GM06990 (cell line): ENCODE measurements at places on chromosomes 11 and 22.

DNA sequence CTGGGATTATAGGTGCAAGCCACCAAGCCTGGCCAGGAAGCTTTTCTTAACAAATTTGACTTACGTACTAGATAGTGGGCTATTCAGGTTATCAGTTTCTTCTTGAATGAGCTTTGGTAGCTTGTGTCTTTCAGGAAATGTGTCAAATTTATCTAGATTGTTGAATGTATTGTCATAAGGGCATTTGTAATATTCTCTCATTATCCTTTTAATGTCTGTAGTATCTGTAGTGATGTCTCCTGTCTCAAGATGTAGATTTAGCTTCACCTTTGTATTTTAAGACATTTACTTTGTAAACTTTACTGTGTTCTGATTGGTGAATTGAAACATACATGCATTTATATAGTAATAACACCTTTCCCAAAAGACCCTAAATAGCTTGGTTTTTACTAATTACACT is 20.7 kb downstream of the ARHGAP8 start:
- DNase-seq: no peak

GRCh38 chr11:75813124-75813523 is 1.9 kb upstream of the UVRAG start:
- peak; percentile 49 for DNase-seq

DNA sequence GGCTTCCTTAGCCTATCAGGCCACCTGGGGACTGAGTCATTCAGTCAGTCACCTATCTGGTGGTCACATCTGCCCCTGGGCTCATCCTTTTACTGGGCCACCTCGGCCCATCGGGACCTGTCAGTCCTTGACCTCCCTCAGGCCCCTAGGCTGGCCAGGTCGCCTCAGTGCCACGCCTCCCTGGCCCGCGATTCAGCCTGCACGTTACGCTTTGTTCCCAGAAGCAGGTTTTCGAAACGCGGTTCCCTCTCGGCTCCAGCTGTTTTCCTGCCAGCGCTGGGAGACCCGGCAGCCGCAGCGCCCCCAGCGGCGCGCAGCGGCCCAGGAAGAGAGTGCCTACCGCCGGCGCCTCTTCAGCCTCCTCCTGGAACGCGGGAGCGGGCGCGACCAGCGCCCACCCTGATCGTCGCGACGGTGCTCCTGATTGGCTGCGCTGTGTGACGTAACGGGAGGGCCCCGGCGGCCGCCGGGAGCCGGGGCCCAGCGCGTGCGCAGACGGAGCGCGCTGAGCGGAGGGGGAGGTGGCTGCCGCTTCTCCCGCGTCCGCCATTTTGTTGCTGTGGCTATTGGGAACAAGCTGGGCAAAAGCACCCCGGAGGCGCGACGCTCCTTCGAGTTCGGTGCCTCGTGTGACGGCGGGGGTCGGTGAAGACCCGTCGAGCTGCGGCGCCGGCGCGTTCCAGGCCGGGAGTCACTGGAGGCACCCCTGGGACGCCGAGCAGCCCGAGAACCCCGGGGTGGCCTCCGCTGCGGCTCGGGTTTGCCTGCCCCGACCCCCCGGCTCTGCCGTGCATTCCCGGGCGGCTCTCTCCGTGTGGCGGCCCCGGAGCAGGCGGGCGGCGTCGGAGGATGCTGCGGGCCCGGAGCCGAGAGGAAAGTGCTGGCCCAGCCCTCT is at the start of gene CRKL:
CRKL (plus strand) TSS at position 492 of the 895 bp plus-strand sequence. CDS start 528 bp downstream, outside the sequence.
- DNase-seq: peak; percentile 99

DNA sequence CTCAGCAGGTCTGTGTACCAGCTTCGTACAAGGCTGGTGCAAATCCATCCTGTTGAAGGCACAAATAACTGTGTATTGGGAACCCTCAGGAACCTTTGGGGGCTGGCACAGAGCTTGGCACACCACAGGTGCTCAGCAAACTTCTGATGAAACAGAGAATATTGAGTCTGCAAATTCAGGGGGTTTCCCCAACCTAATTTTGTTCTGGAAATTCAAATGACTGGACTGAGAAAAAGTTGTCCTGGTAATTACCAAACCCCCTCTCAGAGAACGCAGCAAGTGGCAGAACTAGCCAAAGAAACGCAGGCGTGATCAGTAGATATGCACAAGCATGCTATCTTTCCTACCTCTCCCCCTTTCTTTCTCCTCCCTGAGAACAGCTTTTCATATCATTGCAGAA is 47.6 kb downstream of the LIF start:
- no peak for DNase-seq

DNA sequence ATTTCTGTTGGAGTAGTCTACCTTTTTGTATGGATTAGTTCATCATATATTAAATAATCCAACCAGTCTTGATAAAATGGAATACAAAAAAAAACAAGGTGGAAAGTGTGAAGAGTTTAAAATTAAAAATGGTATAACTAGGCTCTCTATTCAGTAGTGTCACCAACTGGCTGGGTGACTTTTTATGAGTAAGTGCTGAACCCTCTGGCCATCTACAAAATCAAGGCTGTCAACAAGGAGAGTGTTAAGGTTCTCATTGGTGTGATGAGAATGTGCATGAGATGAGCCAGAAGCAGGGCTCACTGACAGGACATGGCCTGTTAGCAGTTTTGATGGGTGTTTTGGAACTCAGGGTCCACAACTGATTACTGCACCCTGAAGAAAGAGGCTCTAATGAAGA is 343.2 kb downstream of the AASDHPPT start:
- no peak for DNase-seq

DNA sequence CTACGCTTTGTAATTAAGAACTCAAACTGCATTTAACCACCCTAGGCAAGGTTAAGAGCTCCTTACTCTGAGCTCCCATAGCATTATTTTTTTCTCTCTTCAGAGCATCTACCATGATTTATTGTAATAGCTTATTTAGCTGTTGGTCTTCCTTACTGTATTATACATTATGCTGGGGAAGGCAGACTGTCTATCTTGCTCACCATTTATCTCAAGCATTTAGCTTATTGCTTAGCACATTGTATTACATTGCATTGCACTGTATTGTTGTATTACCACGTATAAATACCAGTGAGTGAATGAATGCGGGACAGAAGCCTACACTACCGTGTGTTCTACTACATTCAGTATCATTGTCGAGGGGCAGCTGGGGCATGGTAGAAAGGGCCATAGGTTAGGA is 324.3 kb downstream of the OPCML start:
- no peak for DNase-seq

DNA sequence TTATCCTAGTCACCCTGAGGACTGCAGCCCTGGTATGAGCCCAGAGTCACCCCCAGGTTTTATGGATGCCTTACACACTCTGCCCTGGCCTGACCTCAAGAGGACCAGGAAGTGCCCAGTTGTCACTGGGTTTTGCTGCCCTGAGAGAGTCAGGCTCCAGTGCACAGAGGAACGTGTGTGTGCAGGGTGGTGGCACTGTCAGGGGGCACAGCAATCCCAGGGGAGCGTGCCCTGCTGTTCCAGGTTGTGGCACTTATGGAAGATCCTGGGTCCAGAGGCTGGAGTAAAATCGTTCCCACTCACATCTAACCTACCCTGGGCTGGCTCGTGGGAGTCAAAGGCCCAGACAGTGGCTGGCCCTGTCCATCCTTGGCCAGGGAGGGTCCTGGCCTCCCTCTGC is 7.6 kb downstream of the APOBEC3A start:
- no peak for DNase-seq

- DNase-seq: no peak
These were observed 9.5 kb downstream of the FREY1 start for GRCh38 chr11:45897556-45897955.

DNA sequence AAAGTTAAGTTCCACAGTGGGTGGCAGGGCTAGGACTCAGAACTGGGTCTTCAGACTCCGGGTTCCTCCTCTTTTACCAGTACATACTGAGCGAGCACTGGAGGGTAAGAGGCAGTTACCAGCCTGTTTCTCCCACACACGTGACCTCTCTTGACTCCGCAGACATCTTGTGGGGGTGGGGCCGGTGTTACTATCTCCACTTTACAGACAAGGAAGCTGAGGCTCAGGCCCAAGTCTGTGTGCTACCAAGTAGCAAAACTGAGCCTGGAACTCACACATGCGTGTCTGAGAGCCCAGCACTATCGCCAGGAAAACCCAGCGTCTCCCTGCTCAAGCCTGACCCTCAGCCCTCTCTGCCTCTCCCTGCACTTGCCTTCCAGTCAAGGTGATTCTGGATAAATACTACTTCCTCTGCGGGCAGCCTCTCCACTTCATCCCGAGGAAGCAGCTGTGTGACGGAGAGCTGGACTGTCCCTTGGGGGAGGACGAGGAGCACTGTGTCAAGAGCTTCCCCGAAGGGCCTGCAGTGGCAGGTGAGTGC is 16.0 kb upstream of the SMIM35 start:
- no peak for DNase-seq

GRCh38 chr11:72755713-72756285 is 3.6 kb upstream of the ARAP1 start:
- DNase-seq: no peak

GRCh38 chr11:88292171-88292843 is 45.2 kb downstream of the CTSC start:
- no peak for DNase-seq

DNA sequence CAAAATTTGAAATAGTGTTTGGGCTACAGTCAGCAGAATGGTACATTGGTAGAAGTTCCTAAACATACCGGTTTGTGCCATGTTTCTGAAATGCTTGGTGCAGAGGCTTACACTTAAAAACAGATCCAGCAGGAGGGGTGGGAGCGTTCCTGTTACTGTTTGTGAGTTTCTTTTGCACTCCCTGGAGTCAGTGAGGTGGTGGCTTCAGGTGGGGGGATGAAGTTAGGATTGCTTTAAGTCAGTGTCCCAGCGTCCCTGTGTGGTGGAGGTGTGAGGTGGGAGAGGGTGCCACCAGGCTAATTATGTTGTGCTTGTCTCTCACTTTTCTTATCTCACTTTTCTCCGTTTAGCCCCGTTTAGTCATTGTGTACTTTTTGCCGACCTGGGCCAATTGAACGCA is 9.7 kb downstream of the TNRC6B start:
- DNase-seq: no peak

DNA sequence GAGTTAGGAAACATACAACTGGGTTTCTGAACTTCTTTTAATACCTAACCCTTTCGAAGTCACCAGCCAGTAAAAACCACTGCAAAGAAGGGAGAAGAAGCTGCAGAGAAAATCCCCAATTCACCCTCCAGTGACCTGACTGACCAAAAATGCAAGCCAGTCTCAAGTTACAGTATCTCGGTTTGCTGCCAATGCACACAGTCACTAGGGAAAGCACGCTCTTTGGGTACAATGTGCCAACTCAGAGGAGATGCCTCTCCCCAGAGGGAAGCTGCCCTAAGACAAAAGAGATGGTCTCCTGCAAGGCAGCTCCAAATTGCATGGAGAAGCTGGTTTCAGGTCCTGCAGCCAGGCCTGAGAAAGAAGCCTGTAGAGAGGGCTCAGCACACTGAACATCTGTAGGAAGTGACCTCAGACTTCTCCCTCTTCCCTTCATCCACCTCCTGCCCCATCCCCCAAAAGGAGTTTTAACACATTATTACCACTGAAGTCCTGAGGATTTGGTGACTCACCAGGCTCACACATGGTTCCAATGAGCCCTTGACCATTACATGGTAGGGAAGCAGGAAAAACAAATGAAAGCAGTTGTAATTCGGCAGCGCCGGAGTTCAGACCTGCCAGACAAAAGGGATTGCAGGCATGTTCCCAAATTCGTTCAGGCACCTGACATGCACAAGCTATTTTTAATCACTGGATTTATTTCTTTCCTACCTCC is 90.1 kb downstream of the ETS1 start:
- peak; percentile 58 for DNase-seq

DNA sequence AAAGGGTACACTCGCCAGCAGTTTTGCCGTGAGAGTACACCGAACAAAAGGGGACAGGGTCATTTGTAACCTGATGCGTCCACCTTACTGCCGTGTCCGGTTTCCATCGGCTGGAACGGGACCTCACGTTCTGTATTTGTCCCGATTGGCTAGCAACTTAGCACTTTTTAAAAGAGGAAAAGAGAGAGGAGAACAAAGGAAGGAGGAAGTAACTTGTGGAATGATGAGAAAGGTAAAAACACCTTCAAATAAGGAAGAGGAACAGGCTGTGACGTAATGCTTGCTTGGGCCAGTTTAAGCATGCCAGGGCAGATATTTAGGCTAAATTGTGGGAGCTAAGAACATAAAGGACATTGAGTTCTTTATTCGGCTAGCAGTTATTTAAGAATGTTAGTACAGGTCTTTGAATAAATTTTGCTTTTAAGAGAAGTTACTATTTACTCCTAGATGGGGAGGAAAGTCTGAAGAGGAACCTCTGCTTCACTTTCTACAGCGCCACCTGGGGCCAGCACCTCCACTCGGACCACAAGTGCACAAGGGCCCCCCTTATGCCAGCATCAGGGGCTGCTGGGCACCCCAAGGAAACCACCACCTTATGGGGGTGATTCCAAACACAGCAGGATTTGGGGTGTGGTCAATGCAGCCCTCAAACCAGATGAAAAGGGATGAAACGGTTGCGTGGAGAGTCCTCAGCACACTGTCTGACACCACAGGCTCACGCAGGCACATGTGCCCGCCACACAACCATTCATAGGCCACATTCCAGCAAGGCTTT is 5.8 kb downstream of the ARSA start:
- no peak for DNase-seq

DNA sequence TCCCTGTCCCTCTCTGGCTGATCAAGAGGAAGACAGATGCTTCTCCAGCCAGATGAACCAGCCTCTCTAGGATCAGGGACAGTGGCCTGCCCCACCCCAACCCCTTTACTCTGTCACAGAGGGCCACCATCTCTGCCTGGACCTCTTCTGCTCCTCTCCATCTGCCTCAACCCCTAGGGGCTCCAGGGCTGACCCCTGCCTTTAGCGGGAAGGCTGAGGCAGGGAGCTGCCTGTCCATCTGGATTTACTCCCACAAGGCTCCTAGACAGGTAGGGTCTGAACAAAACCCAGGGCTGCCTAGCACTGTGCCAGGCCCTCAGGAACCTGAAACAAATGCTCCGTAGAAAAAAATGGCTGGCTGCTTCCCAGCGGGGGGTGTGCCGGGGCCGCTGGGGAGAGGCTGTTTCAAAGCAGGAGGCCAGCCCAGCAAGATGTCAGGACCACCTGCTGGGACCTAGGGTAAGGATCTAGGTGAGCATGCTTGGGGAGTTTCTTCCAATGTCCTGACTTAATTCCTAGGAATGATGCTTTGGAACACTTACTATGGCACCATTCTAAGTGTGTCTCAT is 3.2 kb downstream of the CHST1 start:
- DNase-seq: no peak

DNA sequence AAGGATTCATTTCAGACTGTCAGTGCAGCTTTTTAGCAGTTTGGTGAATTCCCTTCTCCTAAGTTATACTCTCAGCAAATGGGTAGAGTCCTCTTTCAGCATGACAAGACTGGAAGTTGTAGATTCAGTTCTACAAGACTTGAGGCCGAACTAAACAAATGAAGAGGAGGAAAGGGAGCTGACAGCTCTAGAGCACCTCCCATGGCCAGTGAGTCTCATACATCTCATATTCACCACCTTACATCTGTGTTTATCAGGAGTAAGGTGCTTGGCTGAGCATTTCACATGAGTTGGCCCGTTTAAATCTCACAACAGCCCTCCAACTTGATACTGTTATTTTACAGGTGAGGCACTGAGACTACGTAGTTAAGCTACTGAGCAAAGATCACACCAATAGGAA is 30.4 kb downstream of the SEZ6L start:
- DNase-seq: no peak
